NCI-H1417 treated with DMSO at 0.1 percent for 48 hours (cell line): ENCODE measurements at places on chromosomes 13 and 19.

GRCh38 chr19:44072543-44073401, 813 bp downstream of the ZNF284 start:
- DNase-seq: no peak

GRCh38 chr19:1567116-1567847, 843 bp downstream of the MEX3D start:
- DNase-seq: no peak

GRCh38 chr19:54128796-54129616, 8.6 kb upstream of the CNOT3 start:
- DNase-seq: no peak

DNA sequence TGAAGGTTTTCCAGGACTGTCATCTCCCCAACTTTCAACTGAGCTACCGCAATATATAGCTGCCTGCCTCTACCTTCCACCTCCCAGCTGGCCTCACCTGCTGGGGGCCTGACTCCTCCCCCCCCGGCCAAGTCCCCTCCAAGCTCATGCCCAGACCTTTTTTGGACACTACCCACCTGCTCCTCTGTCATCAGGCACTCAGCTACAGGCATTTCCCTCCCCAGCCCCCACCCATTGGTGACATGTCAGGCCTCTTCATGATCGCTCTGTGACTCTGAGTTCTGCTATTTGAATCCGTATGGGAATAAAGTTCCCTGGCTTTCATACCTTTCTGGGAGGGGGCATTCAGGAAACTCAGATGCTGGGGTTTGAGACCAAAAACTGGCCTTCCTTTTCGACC, 1.8 kb downstream of the PRKACA start:
- DNase-seq: no peak

- no peak for DNase-seq
Measured at GRCh38 chr19:29287061-29287460, 74.1 kb upstream of the UQCRFS1 start.

DNA sequence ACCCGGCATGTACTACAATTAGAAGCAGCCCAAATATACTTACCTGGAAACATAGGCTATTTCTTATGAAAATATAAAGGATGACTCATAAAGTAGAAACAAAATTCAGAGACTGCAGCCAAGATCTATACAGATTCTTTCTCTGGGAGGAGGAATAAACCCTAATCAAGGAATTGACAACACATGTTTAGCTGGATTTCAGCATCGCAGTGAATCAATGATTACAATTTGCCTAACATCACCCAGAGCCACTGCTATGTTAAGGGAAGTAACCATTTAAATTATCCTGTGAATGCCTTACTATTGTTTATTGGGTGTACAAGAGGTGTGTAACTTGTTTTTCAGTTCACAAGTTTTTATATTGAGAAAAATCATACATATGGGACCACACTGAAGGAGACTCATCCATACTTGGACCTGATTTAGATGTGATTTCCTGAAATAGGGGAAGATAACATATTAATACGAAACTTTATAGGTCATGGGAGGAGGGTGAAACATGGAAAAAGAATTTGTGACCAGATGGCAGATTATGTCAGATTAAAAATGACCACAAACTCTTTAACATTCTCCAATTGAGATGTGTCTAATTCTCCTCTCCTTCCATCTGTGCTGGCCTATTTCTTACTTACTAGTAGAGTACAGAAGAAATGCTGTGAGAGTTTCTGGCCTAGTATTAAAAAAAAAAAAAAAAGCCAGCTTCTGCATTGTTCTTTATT, 1168.4 kb downstream of the SLITRK1 start:
- no peak for DNase-seq
